ENCODE measurements at places on chromosomes 4 and X.

DNA sequence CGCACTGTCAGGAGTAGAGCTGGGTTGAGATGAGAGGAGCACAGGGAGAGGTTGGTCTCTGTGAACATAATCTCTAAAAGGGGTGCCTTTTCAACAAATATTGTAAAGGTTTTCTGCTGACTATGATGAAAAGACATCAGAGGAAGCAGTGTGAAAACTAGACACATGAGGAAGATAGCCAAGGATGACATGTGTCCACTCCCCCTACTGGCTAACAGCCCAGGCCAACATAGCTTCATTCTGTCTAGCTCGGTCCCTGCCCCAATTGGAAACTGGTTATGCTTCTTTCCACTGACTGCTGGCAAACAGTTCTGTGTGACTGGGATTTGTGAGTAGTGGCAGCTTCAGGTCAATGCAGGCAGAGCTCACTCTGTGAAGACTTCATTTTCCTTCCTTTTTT, 115.4 kb upstream of the ESX1 start:
- DNase-seq, result no peak

DNA sequence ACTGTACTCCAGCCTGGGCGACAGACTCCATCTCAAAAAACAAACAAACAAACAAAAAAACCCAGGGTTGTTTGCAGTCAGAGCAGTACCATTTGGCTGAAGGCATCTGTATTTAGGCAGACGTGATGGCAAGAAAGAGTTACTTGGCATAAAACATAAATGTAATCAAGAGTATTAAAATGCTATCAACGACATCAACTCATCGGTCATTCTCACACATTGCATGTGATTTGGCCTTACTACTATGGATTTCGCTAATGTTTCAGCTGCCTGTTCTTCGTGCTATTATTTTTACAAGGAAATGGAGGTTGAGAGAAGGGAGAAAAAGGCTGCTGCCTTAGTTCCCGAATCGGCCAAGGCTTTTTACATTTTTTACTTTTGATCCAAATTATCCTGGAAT, 15.5 kb upstream of the SMARCA5 start:
- DNase-seq, result no peak

GRCh38 chr4:56042225-56042624, 93.5 kb downstream of the CEP135 start:
- DNase-seq, result no peak

GRCh38 chr4:153780876-153781275, 8.0 kb downstream of the SFRP2 start:
- no peak for DNase-seq

- DNase-seq, result no peak
Measured at GRCh38 chrX:16578218-16578617, 71.7 kb upstream of the S100G start.

- DNase-seq, result no peak
Measured at GRCh38 chr4:99991741-99992140, 41.7 kb upstream of the H2AZ1 start.

DNA sequence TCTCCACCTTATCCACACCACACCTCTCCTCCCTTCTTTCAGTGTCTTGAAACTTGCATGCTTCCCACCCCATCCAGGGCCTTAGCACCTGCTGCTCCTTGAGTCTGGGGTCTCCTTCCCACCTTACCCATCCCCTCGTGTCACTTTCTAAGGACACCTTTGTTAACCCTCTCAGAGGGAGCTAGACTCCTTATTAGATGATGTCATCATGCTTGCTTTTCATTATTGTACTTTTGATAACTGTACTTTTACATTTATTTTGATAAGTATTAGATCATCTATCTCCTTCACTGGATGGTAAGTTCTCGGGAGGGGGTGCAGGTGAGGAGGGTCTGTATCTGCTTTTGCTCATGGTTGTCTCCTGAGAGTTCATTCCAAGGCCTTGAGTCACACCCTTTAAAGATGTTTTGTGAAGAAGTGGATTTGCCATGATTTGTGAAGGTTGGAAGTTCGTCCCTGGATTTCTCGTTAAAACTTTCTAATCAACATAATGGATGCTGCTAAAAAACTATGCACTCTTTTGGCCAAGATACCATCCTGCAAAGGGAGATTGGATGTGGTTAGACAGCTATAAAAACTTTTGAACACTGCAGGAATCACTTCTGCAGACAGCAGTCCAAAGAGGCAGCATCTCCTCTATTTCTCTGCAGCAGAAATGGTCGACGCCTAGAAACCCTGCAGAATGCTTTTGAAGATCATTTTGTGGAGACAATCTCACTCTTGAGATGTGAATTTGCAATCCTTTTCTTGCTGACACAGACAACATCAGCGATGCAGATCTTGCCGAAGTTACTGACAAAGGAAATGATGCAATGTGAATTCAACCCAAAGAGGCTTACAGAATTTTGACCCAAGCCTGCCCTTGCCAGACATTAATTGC, 69.6 kb downstream of the ENPP6 start:
- no peak for DNase-seq

DNA sequence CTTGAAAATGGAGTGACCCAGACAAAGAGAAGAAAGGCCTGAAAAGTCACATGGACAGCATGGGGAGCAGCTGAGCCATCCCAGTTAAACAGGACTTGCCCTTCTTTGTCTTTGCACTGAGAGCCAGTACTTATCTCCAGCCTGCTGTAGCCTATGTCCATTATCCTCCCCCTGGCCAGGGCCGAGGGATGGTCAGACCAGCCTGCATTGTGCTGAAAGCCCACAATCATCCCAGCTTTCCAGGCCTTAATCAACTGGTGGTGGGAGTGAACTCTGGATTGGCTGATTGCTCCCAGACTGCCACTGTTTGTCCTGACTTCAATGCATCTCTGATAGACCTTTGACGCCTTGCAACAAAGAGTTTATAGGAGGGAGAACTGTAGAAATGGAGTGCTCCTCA, 453.1 kb downstream of the EPHA5 start:
- DNase-seq, result no peak

DNA sequence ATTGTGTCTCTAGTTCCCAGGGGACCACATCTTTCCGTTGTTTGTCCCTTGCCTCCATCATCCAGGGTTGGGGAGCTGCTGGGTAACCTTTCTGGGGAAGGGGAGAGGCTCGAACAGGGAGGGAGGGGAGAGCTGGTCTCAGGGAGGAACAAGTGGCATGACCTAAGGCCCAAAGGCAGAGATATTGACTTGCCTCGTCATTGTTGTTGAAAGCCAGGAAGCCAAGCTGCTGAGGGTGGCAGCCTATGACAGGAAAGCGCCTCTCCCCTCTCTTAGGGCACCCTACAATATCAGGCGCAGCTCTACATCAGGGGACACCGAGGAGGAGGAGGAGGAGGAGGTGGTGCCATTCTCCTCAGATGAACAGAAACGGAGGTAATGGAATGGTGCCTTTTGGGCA, 20.8 kb downstream of the ZNF185 start:
- no peak for DNase-seq

GRCh38 chrX:133792198-133792953, 193.0 kb downstream of the GPC3 start:
- peak; percentile 35 for DNase-seq

- DNase-seq, result no peak
Measured at GRCh38 chr4:159041054-159042034, 61.5 kb upstream of the RAPGEF2 start.

- DNase-seq, result no peak
Measured at GRCh38 chrX:10244915-10245622, 88.3 kb downstream of the CLCN4 start.

DNA sequence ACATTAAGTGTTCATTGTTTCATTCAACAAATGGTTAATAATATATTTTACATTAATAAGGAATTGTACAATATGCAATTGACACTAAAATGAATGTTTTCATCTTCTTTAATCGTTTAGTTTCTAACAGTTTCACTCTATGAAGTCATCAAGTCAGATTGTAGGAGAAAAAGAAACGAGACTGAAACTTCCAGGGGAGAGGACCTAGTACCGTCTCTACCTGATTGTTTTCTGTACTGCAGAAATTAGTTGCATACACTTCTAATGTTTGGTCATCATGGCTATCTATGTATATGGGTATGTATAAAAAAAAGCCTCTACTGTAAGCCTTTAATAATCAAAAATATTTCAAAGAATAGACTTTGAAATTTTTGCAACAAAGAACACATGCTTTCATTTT, 1350.9 kb downstream of the ARAP2 start:
- DNase-seq, result no peak

DNA sequence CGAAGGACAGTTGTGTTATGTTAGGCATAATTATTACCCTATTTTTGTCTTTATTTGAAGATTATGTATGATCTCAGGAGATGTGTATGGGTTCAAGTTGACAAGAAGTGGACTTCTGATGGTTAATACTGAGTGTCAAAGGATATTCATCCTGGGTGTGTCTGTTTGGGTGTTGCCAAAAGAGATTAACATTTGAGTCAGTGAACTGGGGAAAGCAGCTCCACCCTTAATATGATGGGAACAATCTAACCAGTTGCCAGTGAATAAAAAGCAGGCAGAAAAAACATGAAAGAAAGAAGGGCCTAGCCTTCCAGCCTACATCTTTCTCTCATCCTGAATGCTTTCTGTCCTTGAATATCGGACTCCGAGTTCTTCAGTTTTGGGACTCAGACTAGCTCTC, 332.6 kb downstream of the DTHD1 start:
- DNase-seq, result no peak

- no peak for DNase-seq
Measured at GRCh38 chr4:82718162-82718940, 80.2 kb downstream of the SCD5 start.

GRCh38 chr4:95857761-95858160, 17.9 kb downstream of the PDHA2 start:
- no peak for DNase-seq

GRCh38 chr4:3464911-3465697, 2.0 kb downstream of the DOK7 start:
- DNase-seq, result no peak

GRCh38 chr4:112818594-112818965, 181.6 kb downstream of the LARP7 start:
- no peak for DNase-seq

- no peak for DNase-seq
Measured at GRCh38 chr4:161254375-161254774, 909.4 kb downstream of the FSTL5 start.

DNA sequence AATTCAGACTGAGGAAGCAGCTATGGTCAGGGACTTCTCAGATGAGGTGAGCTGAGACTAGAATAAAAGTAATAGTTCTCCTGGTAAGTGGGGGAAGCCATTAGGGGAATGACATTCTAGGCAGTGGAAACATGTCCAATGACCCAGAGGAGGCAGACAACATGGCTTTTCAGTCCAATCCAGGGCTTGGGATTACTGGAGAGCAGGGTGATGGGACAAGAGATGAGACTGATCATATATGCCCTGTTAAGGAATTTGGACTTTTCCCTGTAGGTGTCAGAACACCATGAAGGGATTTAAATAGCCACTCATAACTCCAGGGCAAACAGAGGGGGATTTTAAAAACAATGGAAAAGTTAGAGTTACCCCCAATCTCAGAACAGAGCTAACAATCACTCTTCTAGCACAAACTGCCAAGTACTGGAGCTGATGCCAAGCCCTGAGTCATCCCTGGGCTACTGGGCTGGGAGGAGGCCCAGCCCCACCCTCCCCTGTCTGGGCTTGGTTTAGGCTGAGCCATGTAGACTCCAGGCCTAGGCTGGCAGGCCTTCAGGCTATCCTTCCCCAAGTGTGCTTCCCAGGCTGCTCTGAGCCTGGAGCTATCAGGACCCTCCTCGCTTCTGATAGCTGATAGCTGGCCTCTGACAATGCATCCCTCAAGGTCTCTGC, 22.7 kb upstream of the MSN start:
- peak; percentile 13 for DNase-seq

GRCh38 chr4:2286904-2287593, 25.1 kb upstream of the MXD4 start:
- no peak for DNase-seq

- no peak for DNase-seq
Measured at GRCh38 chr4:184064877-184065276, 152.8 kb downstream of the ENPP6 start.

- DNase-seq, result no peak
Measured at GRCh38 chr4:73410916-73411730, 7.0 kb downstream of the ALB start.

DNA sequence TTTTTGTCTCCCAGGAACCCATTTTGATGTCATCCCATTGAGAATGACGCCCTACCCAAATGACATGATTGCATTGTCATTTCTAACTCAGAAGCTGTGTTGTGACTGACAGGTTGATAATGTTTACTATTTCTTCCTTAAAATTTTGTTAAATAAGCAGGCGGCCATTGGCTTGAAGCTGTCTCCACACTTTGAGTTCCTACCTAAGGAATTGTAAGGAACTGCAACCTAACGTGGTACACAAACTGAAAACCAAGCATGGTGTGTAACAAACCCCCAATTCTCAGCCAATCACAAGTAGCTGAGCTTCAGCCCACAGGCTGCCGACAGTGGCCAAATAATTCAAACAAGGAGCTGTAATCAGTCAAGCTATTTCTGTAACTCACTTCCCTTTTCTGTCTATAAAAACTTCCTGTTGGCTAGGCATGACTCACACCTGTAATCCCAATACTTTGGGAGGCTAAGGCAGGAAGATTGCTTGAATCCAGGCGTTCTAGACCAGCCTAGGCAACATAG, 2.9 kb upstream of the MND1 start:
- no peak for DNase-seq

DNA sequence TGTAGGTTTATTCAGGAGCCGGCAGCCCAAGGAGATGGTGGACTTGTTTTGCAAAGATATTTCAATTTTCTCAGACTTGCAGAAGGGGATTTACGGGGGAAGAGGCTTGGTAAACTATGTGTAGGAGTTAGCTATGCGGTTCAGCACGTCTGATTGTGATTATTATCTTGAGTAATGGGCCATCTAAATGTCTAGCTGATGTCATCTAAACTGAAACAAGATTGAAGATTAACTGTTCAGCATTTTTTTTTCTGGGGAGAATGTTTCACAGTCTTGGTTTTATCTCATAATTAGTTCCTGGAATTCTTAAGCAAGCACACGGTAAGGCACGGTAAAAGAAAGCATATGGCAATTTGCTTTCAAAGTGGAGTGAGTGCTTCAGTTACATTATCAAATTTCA, 207.3 kb upstream of the CXorf51B start:
- no peak for DNase-seq

DNA sequence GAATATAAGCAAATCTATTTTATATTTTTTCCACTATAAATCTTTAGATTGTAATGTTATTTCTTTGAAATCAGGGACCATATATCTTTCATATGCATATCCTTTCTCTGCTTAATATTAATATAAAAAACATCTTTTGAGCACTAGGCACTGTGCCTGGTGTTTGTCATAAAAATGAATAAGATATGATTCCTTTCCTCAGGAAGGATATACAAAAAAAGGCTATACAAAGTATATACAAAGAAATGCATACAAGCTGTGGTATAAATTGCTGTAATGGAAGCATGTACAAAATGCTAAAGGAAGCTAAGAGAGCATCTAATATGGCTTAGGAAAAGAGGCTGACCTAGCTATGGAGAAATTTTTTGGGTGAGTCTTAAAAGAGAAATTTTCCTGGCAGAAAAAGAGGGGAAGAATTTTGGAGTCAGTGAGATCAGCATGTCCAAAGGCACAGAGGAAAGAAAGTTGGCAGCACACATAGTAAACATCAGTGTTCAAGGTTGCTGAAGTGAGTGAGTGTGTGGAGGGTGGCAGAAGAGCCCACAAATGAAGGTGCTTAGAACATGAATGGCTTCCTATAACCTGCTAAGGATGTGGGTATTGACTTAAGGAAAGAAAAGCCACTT, 500.0 kb downstream of the SPRY1 start:
- DNase-seq, result no peak

GRCh38 chrX:150377005-150377404, 13.9 kb downstream of the MAMLD1 start:
- no peak for DNase-seq
